Cortex of kidney (tissue), 1 donor: ENCODE measurements at places on chromosomes 12 and 14.

DNA sequence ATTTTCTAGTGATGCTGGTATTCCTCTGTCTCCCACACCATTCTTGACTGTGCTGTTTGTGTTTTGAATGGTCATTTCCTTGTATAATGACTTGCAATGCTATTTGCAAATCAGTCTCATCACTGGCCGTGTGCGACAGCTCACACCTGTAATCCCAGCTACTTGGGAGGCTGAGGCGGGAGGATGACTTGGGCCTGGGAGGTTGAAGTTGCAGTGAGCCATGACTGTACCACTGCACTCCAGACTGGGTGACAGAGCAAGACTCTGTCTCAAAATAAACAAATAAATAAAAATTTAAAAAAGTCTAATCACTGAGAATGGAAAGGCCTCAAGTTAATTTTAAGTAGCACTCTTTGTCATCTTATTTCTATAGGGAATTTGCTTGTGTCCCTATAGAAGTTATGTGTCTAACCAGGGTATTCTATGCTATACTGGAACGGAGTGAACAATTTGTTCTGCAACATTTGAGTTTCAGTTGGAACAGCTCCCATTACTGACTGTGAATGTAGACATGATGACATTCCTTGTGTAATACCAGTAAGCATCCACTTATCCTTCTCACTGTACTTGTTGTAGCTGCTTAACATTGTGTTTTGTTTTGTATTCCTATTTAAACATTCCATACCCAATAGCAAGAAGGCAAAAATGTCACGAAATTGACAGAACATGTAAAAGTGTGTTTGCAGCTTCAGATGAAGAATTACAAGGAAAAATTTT, 126.3 kb downstream of the MGST1 start:
- no peak for DNase-seq

- DNase-seq, result no peak
Observed at GRCh38 chr14:104554608-104555429, 24.7 kb upstream of the C14orf180 start.

- DNase-seq, result no peak
Observed at GRCh38 chr12:40464121-40464520, 228.1 kb upstream of the CNTN1 start.

DNA sequence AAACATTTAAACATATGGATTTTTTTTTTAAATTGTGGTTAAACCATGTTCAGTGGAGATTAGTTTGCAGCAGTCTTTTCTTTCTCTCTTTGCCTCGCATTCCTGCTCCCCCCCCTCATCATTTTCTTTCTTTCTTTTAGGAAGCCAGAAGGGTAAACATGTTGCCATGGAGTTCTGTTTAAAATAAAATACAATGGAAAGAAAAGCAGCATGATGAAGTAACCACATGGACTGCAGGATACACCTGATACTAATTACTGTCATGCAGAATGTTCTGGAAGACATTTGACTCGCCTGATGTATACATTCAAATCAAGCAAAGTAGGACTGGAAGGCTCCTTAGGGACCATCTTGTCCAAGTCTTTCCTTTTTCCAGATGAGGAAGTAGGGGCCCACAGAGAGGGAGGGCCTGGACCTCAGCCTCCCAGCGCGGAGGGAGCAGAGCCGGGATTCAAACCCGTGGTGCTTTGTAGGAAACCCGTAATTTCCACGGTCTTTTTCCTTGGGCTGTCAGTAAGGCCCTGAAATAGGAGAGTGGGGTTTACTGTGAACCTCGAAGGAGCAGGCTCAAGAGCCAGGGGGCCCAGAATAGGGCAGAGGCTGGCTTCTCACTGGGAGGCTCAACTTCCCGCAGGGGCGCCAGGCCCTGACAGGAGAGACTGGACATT, 2.4 kb upstream of the MEG3 start:
- DNase-seq, result no peak

- DNase-seq, result no peak
Observed at GRCh38 chr12:85058339-85058738, 22.2 kb downstream of the LRRIQ1 start.

- DNase-seq, result no peak
Observed at GRCh38 chr14:21300892-21301291, 21.0 kb downstream of the RPGRIP1 start.

GRCh38 chr12:108681317-108681716, 47.6 kb upstream of the SELPLG start:
- no peak for DNase-seq

GRCh38 chr12:111838353-111838752, 3.7 kb upstream of the MAPKAPK5 start:
- DNase-seq, result no peak

DNA sequence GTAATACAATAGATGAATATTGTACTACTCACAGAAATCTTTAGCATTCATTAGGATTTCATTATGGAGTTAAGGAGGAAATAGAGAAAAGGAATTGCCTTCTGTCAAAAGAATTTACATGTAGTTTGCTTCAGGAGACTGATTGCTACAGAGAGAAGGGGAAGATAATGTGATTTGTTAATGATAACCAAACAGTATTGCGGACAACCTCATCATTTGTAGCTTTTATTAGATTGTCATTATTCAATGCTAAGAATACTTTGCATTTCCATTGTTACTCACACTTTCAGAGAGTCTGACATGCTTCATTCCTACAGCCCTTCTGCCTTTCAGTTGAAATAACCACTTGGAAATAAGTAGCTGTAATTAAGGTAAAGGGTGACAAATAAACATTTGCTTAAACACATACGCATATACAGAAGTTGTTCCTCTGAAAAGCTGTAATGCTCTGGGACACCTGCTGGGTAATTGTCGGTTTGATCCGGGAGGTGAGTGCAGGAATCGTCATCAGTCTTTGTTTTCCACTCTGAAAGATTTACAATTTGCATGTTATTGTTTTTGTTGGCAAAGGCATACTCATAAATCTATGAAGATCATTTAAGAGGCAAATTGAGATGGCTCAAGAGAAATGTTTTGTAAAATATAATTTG, 600.2 kb downstream of the TRHDE start:
- DNase-seq, result no peak

- DNase-seq, result no peak
Observed at GRCh38 chr14:101456246-101457175, 104.8 kb upstream of the DIO3 start.

DNA sequence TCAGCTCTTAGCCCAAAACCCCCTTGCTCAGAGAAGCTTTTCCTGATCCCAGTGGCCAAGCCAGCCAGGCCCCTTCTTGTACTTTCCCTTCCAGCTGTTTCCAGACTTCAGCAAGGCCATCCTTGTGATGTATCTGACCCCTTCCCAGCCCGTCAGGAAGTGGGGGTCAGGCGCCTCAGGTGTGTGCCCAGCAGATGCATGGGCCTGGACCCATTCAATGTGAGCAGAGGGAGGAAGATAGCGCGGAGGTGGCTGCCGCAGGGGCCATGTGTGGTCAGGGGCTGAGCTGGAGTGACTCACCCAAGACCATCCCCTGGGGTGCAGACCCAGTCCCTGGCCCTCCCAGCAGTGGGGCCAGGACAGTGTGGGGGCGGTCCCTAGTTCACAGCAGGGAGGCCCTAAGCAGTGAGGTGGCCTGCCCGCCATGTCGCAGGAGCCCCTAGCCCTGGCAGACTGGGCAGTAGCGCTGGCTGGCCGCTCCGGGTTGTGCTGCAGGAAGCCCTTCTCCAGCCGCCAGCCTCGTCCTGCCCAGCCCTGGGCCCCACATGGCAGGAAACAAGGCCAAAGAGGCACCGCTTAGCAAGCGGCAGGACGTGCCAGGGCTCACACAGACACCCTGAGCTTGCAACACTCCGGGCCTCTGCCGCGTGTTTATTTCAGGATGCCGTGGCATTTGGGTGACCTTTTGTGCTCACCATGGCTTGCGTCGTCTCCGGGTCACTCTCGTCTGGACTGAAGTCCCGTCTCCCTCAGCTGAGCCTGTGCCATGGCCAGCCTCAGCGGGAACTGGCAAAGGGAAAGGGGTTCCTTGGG, 12.0 kb downstream of the ADSS1 start:
- DNase-seq, result no peak

GRCh38 chr14:68301219-68301618, 481.6 kb downstream of the RAD51B start:
- DNase-seq, result no peak

DNA sequence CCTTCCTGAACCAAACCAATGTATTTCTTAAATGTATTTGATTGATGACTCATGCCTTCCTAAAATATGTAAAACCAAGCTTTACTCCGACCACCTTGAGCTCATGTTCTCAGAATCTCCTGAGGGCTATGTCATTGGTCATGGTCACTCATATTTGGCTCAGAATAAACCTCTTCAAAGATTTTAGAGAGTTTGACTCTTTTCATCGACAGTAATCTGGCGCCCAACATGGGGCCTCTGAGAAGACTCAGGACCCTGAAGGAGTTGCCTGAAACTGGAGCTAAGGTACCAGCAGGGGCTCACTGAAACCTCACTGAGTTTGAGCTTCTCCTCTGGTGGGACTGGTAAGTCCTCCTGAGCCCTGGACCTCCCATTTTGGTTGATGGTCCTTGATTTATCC, 17.2 kb upstream of the PSMC1 start:
- no peak for DNase-seq

DNA sequence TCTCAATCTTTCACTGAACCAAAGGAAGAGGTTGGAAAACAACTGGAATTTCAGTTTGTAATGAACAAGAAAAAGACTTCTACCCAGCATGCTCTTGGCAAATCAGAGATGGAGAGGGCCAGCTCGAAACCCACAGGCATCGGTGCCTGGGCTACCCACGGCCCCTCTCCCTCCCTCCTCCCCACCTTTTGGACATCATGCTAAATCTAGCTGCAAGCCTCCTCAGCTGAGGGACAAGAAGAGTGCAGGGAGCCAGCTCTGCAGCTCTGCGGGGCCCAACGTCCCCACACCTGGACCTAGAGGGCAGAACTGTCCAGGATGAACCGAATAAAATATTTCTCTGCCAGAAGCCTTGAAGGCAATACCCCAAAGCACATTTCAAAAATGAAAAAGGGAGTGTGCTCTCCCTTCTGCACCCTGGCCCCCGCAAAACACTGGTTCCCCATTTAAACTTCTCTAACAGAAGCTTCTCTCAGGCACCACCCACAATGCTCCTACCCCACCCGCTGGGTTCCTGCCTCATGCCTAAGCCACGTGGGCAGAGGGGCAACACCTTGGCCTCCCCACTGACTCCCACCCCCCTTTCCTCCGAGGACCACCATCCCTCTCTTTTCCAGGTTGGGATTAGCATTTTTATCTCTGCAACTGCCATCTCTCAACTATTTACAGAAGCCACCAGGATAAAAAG, 8.2 kb downstream of the CAMKK2 start:
- DNase-seq, result no peak

GRCh38 chr12:75592086-75592485, 80.7 kb upstream of the KRR1 start:
- no peak for DNase-seq

GRCh38 chr14:88559852-88560251, 3.0 kb upstream of the ZC3H14 start:
- DNase-seq, result no peak

DNA sequence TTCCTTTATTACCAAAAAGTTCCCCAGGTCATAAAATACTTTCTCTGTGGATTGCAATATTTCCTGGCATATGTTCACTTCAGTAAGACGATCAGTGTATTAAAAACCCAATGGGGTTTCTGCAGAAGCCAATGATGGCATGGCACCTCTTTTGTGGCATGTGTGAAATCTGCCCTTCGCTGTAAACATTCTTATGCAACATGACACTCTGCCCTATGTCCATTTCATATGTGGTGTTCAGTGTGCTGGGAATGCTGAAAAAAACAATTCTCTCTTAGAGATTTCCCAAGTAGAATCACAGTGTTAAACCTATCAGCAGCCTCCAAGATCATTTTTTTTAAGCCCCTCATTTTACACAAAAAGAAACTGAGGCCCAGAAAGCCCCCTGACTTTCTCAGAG, 2.3 kb upstream of the MYBPC1 start:
- no peak for DNase-seq

DNA sequence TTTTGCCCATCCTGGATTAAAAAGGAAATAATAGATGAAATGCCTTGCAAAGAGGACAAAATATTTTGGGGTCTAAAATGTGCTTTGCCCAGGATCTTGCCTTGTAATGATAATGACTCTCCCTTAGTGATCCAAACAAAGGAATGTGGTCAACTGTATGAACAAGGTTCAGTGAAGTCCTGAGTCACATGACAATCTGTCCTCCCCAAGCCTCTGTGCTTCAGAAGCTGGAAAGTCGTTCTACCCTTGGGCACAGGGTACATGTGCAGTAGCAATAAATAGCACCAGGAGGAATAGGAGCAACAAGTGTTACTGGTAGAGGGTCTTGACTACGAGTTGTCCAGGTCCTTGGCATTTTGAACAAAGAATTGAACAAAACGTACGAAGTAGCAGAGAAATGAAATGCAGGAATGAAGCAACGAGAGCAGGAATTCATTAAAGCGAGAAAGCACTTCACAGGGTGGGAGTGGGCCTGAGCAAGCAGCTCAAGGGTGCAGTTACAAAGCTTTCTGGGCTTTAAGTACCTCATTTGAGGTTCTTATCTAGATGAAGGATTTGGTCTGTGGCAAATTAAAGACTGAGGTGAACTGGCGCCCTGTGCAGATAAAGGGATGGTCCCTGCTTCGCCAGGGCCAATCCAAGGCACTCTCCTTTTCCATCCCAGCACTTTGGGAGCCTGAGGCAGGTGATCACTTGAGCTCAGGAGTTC, 65.8 kb downstream of the RESF1 start:
- DNase-seq, result no peak
